ENCODE measurements at places on chromosomes 5 and 9.

DNA sequence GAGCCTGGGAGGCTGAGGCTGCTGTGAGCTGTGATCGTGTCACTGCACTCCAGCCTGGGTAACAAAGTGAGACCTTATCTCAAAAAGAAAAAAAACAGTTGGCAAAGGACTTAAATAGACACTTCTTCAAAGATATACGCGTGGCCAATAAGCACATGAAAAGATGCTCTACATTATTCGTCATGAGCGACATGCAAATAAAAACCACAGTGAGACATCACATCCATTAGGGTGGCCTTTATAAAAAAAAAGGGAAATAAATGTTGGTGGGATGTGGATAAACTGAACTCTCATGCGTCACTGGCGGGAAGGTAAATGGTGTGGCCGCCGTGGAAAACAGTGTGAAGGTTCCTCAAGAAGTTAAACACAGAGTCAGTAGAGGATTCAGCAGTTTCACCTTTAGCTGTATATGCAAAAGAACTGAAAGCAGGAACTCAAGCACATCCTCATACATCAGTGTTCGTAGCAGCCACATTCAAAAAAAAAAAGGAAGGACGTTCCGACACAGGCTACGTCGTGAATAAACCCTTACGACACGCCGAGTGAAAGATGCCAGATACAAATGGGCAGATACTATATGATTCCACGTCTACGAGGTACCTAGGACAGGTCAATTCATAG, 24.5 kb upstream of the NRARP start:
- DNase-seq, result no peak

DNA sequence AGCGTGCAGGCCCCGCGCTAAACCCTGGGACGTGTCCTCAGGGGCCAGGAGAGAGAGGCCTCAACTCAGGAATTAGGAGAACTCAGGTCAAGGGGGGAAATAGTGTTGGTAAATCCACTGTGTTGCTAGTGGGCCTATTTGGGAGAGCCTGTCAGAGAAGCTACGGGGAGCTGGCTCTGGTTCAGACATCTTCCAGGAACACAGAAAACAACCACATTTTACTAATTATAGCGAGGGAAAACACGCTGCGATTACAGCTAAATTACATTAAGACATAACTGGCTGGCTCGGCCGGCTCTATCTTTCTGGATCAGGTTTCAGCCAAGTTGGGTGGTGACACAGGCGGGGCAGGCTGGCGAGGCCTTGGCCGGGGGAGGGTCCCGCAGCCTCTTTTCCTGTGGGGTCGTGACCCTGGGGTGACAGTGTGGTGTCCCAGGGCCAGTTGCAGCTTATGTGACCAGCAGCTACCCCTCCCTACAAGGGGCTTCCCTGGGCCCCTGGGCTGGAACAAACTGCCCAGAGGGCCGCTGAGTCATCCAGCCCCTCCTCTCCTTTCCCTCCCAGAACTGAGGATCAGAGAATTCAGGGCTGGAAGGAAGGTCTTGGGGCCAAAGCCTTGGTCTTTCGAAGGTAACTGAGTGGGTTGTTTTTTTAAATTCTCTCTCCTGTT, 75.1 kb downstream of the FGF18 start:
- DNase-seq, result peak; percentile 96

- DNase-seq, result no peak
Measured at GRCh38 chr5:181186986-181187499, 18.0 kb downstream of the TRIM7 start.

GRCh38 chr9:27261517-27262211, 35.3 kb downstream of the EQTN start:
- DNase-seq, result no peak

DNA sequence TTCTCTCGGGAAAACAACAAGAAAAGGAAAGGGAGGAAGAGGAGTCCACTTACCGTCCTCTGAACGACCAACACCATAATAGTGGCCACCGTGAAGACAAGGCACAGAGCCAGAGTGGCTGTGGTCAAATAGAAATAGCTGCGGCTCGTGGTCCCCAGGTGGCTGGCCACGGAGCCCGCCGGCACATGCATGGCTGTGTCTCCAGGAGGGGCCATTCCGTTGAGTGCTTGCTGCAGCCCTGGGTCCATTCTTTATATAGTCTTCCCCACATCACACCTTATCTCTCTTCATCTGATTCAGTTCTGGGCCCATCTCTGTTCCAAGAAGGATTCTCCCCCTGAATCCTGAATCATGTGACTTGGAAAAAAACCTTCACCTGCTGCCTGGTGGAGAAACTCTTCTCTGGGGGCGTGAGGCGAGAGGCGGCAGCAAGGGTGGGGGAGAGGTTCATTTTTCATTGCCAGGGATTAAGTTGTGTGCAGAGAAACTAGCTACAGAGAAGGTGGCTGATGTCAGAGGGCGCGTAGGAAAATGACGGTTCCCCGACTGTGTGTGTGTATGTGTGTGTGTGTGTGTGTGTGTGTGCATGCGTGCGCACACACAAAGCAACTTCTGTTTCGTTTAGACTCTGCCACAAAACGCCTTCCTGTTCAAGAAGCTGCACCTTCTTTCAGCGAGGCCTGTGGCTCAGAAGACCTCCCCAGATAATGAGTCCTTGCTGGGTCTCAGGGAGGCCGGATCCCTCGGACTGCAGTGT, at the start of gene TNFSF8:
TNFSF8 (minus strand) TSS at position 536 of the 757 bp plus-strand sequence; CDS start at position 248, 288 bp downstream.
- DNase-seq, result no peak

GRCh38 chr5:110043025-110043424, 353.3 kb downstream of the MAN2A1 start:
- DNase-seq, result no peak

GRCh38 chr5:131795228-131795627, 1.6 kb downstream of the FNIP1 start:
- DNase-seq, result peak; percentile 10

GRCh38 chr9:28301281-28301680, 728.0 kb upstream of the C9orf72 start:
- no peak for DNase-seq

- no peak for DNase-seq
Measured at GRCh38 chr9:15086156-15086763, 176.0 kb upstream of the FREM1 start.

DNA sequence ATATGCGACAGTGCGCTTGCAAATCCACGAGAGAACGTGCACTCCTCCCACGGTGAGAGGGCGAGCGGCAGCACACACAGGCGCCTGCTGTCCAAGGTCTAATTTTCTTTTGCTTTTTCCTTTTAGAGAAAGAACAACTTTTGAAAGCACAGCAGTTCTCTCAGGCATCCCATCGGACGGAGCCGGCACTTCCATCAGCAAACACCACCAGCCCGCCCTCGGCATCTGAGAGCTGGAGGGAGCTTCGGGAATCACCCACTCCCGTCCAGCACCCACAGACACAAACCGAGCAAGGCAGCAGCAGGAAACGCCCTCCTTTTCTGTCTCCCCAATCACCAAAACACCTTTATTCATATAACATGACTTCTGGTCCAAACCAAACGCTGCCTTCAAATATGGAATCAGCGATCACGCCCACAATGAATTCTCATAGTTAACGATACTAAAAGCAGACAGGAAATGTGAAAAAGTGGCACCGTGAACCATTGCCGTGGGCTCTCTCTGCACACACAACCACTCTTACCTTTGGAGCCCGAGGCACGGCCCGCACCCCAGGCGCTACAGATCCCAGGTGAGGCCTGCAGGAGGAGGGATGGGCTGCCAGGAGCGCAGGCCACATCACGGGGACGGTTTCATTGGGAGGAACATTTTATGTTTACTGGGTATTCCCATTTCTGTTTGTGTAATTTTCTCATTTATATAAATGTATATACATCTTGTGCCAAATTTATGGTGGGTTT, 14.2 kb downstream of the LPCAT1 start:
- DNase-seq, result no peak

DNA sequence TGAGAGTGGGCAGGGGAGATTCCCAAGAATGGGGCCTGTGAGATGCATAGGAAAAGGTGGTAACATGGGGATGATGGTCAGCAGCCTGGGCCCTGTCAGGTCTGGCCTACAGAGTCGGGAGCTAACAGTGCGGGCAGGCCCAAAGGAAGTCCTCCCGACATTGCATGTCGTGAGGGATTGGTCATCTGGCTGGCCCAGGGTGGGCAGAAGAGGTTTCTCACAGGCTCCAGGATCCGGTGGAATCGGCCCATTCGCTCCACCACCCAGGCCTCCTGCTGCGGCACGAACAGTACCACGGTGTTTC, 514 bp downstream of the STOML2 start:
- no peak for DNase-seq

DNA sequence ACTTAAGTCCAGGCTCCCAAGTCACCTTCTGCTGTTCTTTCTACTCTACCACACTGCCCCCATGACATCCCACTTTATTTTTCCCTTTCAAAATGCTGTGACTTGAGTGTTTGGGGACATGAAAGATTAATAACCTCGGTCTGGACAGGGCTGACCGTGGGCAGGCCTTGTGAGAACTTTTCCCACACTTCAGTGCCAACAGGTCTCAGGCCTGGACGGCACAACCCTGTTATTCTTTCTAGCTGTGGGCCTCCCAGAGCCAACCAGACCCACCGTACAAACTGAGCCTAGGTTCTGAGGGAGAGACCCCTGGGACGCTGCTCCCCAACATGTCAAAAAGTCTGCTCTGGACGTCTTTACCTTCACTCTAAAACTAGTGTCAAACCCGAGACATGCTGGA, 153.4 kb downstream of the CEP120 start:
- DNase-seq, result no peak

DNA sequence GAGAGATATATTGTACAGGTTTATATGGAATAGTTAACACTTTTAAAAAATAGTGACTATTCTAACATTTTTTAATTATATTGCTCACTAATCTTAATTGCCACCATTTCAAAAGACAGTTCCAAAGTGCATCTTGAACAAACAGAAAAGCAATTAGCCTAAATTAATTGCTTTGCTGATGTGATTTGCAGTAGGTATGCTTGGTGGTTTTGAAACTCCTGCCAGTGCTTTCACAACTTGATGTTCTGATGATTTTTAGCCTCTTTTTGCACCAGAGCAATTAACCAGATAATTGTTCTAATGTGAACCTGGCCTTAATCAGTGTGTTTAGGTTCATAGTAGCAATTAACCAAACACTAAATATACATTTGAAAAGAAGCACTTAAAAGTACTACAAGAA, 207.6 kb downstream of the FBXL17 start:
- no peak for DNase-seq

GRCh38 chr5:97131139-97131710, 11.2 kb downstream of the LIX1 start:
- DNase-seq, result peak; percentile 57

DNA sequence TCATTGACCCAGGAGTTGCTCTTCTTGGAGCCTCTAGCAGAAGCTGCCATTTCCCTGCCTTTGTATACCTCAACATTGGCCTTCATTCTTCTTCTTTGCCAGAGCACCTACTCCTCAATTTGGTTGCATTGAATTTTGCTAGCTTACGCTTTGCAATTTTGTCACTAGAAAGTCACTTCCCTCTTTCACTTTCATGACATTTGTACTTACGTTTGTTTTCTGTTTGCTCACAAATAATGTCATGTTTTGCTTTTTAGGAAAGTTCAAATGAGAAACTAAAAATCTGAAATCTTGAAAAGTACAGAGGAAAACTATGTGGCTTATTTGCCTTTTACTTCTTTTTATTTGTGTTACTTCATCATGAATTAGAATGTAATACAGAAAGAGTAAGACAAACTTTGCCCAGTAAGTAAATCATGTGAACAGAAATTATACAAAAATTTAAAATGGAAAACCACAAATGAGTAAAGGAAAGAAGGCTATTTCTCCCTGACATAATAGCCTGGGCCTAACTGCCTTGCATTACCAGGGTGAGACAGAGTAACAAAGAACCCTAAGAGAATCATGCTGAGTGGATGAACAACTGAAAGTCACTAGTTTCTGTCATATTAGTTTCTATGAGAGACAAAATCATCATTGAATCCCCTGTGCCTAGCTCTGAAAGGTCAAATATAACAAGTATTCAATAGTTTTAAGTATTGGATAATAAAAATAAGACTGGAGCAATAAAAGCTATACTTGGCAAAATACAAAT, 7.4 kb upstream of the IFNA1 start:
- no peak for DNase-seq

- peak; percentile 55 for DNase-seq
Measured at GRCh38 chr9:90142580-90142979, 500.0 kb downstream of the DIRAS2 start.

GRCh38 chr9:125654121-125654520, 52.9 kb downstream of the MAPKAP1 start:
- DNase-seq, result no peak

- DNase-seq, result no peak
Measured at GRCh38 chr9:116539549-116539948, 147.6 kb upstream of the TRIM32 start.

- no peak for DNase-seq
Measured at GRCh38 chr9:87223392-87224246, 274.0 kb upstream of the DAPK1 start.

Measured in fibroblast of the aortic adventitia (primary cell).